ENCODE measurements at places on chromosomes 13 and 19.

DNA sequence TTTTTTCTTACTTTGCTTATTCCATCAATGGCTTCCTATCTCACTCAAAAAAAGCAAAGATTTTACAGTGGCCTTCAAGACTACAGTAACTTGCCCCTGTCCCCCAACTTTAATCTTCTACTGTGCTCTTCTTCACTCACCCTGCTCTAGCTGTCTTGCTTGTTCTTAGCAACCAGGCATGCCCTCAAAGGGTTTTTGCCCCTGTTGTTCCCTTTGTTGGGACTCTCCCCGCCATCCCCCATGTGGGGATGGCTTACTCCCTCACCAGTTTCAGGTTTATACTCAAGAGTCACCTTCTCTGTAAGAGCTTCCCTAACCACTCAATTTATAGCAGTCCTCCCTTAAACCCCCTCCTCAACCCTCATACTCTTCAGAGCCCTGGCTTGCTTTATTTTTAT is 5.4 kb downstream of the MTMR6 start:
- DNase-seq = no peak

- no peak for DNase-seq
Observed at GRCh38 chr13:48311223-48311622, 7.7 kb downstream of the RB1 start.

- no peak for DNase-seq
Observed at GRCh38 chr13:41299316-41300094, 11.6 kb upstream of the NAA16 start.

- DNase-seq = no peak
Observed at GRCh38 chr13:80386002-80386401, 45.1 kb upstream of the SPRY2 start.

DNA sequence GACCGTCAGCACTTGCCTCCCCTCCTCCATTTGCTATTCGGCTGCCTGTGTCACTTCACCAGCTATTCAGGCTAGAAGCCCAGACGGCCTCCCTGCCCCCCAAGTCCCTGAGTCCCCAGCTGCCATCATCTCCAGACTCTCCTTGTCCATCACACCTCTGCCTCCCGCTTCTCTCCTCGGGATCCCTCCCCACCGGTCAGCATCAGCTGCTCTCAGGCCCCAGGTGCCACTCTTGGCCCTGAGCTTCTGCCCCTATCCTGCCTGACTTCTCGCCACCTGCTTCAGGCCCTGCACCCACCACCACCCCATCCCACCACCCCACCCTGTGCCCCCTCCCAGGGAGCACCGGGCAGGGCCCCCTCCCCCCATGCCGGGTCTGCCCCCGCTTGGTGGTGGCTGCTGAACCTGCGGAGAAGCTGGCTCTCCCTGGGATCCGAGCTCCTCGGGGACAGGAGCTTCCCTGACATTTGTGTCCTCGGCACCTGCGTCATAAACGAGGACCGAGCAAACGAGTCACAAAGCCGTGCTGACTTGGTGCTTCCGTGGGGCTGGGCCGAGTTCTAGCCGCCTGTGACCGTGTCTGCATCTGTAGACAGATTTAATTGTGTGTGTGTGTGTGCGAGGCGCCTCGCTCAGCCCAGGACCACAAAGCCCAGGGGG is 70.3 kb upstream of the MCF2L start:
- DNase-seq = no peak

GRCh38 chr19:48806518-48806817 is 4.4 kb downstream of the BCAT2 start:
- peak; percentile 69 for DNase-seq

DNA sequence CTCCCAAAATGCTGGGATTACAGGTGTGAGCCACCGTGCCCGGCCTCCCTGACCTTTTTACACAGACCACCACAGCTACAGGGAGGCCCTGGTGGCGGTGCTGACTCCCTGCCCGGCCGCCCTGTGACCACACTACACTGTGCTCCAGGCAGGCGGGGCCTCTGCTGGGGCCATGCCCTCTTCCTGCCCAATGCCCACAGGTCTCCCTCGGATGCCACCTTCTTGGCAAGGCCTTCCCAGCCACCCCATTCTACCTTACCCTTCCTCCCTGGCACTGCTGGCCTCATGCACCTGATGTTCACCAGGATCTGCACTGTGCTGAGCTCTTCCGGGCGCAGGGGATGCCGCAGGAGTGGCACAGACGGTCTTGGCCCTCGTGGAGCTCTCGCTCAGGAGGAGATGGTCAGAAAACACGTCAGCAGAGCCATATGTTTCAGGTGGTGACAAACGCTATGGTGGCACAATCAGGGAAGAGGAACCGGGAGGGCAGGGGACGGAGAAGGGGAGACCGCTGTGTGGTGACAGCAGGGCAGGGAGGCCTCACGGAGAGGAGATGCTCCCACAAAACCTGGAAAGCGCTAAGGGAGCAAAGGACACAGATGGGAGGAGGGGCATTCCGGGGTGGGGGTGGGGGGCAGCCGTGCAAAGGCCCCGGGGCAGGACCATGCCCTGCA is 4.1 kb downstream of the PIP5K1C start:
- no peak for DNase-seq

DNA sequence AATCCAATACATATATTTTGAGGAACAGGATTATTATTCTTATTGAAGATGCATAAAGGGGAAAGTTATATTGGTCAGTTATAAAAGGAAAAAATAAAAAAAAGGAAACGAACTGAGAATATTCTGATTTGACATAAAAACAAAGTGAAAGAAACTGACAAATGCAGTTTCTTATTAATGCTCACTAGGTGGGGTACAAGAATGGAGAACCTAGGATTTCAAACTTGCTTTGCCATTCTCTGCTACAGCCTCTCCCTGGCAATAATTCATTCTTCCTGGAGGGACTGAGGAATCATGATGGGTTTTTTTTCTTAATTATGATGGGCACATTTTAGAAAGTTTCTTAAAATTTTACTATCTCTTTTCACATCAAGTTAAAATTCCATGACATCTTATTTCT is 154.9 kb downstream of the PCDH9 start:
- peak; percentile 1 for DNase-seq

DNA sequence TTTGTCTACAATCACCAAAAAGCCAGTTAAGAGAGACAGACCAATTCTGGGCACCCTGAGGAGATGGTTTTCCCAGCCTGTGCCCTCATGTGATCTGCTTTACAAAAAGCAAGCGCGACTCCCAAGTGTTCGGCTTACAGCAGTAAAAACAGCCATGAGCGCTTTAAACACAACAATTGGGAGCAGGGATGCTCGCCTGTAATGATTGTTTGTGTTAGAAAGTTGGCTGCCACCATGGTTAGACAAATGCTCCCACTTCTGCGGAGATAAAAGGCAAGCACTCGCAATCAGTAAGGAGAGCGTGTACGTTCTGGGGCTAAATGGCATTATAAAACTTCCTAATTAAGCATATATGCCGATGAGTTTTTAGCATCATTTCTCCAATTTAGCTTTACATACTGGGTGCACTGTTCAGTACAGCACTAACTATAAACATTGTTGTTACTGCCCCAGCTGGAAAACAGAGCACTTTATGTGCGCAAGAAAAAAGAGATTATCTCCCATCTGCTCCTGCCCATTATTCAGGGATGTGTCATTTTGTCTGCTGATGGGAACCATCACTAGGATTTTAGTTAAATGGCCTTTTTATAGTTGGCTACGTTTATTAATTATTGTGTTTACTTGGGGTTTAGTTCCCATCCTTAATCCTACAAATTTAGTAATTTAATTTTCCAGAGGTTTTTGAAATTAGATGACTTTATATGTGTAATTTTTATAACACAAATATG is 309.3 kb upstream of the MAB21L1 start:
- no peak for DNase-seq

DNA sequence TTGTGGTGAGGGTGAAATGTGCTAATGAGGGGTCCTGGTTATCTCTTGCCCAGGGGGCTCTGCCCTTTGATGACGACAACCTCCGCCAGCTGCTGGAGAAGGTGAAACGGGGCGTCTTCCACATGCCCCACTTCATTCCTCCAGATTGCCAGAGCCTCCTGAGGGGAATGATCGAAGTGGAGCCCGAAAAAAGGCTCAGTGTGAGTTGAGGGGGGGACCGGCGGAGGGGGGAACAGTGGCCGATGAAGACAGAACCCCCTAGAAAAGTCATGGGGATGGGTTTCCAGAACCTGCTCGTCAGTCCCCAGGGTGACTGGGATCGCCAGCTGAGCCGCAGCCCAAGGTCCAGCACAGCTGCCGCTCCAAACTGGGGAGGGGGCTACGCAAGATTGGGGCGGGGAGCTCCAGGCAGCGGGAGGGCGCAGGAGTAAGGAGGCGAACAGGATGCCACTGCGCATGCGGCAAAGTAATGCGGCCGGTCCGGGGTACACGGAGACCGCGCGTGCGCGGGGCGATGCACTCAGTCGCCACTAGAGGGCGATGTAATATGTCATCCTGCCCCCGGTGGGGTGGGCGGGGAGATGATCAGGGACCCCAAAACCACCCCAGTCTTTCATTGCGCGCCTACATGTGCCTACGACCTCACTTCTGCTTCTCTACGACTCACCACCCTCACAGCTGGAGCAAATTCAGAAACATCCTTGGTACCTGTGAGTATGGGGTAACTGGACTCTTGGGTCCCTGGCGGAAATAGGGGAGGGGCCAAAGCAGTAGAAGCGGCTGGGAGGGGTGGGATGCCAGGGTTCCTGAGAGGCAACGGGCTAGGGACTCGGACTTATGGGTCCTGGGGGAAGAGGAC is 17.9 kb downstream of the BRSK1 start:
- peak; percentile 75 for DNase-seq

GRCh38 chr13:98478189-98479129 is 98.4 kb downstream of the STK24 start:
- DNase-seq = peak; percentile 56

DNA sequence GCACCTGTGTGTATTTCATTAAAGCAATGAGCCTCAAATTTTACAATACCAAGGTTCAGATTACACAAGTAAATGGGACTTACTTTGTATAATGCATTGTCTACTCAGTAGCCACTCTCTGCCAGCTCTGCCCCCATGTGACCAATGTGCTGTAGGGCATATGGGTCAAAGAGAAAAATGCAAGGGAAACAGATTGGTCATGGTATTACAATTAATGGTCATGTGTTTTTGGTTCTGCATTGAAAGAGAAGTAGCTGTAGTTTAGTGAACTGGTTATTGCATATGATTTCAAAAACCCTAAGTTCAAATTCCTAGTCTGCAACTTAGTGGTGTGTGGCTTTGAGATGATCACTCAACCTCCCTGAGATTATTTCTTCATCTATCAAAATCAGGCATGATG is 545.4 kb downstream of the SUCLA2 start:
- peak; percentile 41 for DNase-seq

- no peak for DNase-seq
Observed at GRCh38 chr13:42283574-42283973, 11.6 kb downstream of the AKAP11 start.

GRCh38 chr13:50797091-50797490 is 46.4 kb downstream of the DLEU7 start:
- no peak for DNase-seq

- peak; percentile 84 for DNase-seq
Observed at GRCh38 chr13:23384111-23384510, 49.4 kb downstream of the SACS start.

DNA sequence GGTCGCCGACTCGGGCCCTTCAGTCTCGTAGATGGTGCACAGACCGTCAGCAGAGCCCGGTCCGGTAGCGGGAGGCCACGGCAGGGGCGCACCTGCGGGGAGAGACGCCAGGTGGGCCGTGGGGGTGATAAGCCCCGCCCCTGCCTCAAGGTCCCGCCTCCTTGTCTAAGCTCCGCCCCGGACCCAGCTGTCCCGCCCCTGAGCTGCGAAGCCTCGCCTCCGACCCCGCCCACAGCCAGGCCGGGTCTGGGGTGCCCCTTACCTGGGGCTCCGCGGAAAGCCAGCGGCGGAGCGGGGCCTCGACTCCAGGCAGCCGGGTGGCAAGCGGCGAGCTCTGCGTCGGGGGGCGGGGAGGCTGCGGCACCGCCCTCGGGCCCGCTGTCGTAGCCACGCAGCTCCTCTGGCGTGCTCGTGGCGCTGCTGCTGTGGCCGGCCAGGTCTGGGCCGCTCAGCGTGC is 4.7 kb downstream of the PRR36 start:
- DNase-seq = peak; percentile 62

- DNase-seq = no peak
Observed at GRCh38 chr19:47146920-47147319, 16.3 kb downstream of the SAE1 start.

DNA sequence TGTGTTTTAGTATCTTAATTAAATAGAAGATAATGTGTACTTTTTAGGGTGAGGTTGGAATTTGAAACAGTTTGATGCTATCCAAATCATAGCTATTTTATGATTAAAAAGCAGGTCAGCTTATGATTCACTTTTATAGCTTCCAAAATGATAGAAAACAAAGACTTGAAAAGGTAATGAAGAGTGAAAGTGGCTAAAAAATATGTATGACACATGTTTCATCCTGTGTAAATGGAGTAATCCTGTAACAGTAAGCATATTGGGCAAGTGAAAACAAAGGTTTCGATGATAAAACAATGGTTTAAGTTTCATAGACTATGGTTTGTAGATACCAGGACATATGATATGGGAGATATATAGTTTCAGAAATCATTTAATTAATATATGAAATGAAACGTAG is 456.2 kb downstream of the PCDH20 start:
- DNase-seq = no peak

Measured in EH (cell line).